ENCODE measurements at places on chromosomes 16 and 17.

GRCh38 chr17:73215447-73215846 is 22.6 kb downstream of the COG1 start:
- no peak for DNase-seq

- no peak for DNase-seq
These were observed 45.0 kb downstream of the NSRP1 start for GRCh38 chr17:30161601-30162000.

DNA sequence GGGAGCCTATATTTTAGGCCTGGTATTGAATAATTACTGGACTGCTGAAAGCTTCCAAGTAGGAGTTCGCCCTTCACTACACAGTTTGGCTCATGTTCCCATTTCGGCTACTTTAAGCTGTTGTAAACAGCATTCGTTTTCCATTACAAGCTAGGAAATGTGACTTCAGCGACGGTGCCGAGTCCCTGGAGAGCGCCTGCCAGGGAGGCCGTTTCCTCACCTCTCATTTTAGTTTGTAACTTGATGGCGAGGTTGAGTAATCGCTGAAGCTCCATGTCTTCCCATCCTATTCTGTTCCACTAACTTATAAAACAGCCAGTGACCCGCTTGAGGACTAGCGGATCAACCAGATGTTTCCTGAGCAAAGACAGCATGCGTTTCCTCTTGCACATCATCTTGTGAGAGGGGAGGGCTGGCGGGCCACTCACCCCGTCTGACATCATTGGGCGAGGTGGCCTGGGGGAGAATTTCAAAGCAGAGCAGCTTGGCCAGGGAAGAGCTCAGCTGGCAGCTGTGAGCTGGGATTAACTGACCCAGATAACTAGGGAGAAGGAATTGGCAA is 32.9 kb downstream of the PCTP start:
- peak; percentile 67 for DNase-seq

GRCh38 chr17:50114849-50115357 is 15.1 kb downstream of the SAMD14 start:
- DNase-seq = no peak

- no peak for DNase-seq
These were observed 54.2 kb downstream of the TMEM100 start for GRCh38 chr17:55668312-55668920.

DNA sequence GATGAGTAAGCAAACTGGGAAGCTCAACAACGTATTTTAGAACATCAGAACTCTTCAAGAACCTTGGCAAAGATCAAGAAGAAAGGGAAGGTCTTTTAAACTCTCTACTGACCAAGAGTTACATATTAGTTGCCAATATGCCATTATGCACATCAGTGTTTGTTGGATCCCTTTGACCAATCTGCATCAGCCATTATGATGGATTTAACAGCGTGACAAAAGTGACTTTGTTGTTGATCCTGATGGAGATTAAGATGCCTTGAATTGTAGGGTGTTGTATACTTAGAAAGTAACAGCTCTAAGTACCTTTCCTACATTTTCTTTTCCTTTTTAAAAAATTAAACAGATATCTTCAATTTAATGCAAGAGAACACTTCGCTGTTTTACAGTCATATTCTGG is 108.5 kb downstream of the CA4 start:
- DNase-seq = no peak

DNA sequence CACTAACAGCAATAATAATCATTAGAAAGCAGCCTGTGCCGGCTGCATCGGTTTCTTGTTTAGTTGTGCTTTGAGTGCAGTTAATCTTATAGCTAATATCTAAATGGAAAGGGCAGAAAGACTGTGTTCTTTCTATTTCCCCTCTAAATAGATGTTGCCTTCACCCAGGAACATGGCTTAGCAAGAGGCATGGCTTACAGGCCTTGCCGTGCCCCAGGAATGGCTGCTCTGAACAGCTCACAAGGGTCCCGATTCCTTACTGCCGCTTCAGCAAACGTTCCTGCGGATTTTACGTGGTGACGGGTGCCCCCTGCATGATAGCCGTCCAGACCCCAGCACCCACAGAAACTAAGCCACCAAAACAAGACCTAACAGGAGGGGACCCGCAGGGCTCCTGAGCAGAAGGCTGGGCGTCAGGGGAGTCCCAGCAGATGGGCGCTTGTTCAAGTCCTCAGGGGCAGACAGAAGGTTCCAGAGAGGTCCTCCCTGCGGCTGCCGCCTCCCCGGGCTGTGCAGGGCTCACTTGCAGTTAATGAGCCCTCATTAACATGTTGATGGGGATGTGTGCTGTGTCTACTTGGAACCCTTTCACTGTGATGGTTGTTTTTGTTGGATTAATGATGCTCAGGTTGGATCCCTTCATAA is 52.5 kb upstream of the ENPP7 start:
- DNase-seq = no peak

DNA sequence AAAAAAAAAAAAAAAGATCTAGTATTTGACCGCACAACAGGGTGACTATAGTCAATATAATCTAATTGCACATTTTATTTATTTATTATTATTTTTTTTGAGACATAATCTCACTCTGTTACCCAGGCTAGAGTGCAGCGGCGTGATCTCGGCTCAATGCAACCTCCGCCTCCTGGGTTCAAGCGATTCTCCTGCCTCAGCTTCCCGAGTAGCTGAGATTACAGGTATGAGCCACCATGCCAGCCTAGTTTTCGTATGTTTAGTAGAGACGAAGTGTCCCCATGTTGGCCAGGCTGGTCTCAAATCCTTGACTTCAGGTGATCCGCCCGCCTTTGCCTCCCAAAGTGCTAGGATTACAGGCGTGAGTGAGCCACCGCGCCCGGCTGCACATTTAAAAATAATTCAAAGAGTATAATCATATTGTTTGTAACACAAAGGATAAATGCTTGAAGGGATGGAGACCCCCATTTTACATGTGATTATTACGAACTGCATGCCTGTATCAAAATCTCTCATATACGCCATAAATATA is 794 bp downstream of the ANKS3 start:
- no peak for DNase-seq

GRCh38 chr17:4956493-4957061 is 5.7 kb downstream of the ENO3 start:
- no peak for DNase-seq

GRCh38 chr17:42405963-42406495 is 17.0 kb downstream of the CAVIN1 start:
- DNase-seq = peak; percentile 82

DNA sequence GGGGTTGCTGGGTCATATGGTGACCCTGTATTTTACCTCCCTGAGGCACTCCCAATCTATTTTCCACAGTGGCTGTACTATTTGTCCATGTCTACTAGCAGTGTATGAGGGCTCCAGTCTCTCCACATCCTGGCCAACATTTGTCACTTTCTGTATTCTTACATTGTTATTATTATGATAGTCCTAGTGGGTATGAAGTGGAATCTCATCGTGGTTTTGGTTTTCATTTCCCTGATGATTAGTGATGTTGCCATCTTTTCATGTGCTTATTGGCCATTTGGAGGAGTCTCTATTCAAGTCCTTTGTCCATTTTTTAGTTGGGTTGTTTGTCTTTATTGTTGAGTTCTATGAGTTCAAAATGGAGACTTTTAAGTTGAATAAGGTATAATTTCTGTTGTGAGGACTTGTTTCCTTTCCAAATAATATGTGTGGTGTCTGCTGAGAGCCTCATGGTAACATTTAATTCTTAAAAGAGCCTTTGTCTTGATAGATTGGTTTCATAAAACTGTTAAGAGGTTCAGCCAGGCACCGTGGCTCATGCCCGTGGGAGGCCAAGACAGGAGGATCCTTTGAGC is 108.2 kb downstream of the RPTOR start:
- no peak for DNase-seq

Data from ureter (tissue), 1 donor.